NCI-H1092 (cell line): ENCODE measurements at places on chromosomes 13 and 19.

GRCh38 chr19:30064348-30064699 lies 122.3 kb downstream of the URI1 start:
- DNase-seq: no peak

- no peak for DNase-seq
Measured at GRCh38 chr13:66977161-66977560, 253.0 kb downstream of the PCDH9 start.

- DNase-seq: no peak
Measured at GRCh38 chr13:33235564-33235963, 50.0 kb downstream of the STARD13 start.

DNA sequence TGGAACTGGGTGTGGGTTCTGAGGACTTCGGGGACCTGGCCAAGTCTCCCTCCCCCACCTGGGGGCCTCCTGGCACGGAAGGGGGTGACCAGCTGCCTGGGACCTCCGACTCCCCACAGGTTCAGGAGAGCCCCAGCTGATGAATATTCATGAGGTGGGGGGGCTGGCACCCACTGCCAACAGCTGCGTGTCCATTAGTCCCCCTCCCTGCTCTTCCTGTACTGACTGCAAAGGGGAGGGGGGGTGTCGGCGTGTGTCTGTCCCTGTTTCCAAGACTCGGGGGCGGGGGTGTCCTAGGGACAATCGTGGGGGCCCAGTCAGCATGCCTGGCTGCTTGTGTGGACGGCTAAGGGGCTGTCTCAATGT lies 10.6 kb upstream of the NFIX start:
- peak; percentile 25 for DNase-seq

DNA sequence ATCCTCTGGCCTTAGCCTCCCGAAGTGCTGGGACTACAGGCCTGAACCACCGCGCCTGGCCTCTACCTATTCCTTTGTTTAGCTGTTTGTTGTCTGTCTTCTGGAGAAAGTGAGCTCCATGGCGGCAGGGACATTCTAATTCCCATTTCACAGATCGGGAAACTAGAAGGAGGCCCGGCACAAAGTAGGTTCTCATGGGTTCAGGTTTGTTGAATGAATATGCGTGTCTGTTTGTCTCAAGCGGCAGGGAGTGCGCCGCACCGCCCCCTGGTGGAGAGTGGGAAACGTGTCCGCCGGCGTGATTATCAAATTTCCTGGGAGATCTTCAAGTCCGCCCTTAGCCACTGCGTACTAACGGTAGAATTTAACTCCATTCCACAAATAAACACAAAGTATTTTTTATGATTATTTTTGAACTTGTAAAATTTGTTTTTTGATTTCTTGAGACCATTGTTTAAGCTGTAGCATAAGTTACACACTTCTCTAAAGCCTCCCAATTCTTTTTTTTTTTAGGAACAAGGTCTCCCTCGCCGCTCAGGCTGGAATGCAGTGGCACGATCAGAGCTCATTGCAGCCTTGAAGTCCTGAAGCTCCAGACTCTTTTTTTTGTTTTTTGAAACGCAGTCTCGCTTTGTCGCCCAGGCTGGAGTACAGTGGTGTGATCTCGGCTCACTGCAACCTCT lies 8.9 kb upstream of the CCDC9 start:
- no peak for DNase-seq

DNA sequence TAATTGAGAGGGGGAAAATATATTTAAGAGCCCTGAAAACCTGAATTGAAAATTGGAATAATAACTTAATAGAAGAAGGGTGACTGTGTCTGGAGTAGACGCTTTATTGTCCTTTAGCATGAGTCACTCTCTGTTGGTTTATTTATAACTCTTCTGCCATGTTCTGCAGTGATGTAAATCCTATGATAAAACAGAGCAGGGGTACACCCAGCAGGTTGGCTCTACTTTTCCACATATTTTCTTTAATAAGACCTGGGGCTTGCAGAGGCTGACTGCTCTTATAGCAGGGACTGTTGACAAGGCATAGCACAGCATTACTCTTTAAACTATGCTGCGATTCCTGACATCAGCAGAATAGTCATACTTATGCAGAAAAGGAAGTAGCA lies 389.9 kb upstream of the PCDH9 start:
- no peak for DNase-seq

DNA sequence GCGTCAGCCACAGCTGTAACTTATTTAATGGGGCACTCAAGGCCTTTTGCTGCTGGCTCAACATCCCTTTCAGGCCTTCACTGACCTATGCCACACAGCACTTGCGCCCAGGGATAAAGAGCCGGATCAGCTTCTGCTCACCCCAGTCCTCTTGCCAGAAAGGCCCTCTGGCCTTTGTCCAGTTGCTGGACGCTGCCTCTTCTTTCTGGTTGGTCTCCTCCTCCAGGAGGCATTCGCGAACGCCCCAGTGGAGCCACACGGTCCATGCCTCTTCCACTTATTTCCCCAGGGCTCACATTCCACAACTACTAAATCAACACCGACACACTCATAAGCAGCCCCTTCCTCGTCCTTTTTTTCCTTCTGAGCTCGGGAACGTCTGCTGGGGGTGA lies 3.7 kb upstream of the ZNF329 start:
- no peak for DNase-seq

DNA sequence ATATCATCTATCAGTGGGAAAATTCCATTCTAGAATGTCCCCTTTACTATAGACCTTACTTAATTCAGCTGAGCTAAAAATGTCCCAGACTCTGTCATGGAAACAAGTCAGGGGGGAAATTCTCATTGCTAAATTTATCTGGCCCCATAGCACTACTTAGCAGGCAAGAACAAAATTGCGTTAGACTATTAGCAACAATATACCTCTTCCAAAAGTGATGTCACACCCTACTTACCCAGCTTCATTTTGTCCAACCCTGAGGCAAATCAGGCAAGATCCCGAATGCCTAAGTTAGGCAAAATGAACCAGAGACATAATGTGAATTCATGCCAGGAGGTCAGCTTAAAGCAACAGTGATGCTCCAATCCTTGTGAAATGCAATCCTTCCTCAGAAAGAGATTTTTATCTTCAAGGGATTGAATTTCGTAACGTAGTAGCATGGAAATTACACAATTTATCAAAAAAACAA lies 93.7 kb downstream of the FRY start:
- DNase-seq: no peak

DNA sequence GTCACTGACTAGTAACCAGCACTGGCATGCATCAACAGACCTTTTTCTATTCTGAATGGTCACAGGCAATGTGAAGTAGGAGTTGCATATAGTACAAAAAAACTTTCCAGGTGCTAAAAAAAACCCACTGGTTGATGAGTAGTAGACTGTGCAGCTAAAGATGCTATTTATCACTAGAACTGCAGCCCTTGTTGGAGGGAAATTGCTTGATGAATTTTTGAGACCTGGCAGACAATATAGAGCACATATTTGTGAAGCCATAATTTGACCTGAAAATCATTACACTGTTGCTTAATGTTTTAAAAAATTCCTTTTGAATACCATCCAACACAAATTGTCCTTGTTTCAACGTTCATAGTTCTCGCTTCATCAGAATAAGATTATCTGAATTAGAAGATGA lies 441.0 kb downstream of the KLF12 start:
- no peak for DNase-seq

DNA sequence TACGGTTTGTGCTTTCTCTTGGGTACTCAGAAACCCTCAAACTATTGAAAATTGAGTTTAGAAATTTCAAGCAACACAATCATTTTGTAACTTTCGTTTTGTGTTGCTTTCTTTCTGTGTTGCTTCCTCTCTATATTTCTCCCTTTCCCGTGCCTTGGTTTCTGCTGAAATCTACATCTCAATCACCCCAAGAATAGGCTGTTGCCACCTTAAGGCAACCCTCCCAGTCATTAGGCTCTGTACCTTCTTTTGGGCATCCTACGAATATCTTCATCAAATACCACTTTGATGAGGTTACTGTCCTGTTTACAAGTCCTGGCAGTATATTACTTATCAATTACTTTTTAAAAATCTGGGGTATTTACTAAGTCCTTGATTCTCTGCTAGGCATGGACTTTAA lies 621.6 kb downstream of the GPC6 start:
- DNase-seq: no peak

DNA sequence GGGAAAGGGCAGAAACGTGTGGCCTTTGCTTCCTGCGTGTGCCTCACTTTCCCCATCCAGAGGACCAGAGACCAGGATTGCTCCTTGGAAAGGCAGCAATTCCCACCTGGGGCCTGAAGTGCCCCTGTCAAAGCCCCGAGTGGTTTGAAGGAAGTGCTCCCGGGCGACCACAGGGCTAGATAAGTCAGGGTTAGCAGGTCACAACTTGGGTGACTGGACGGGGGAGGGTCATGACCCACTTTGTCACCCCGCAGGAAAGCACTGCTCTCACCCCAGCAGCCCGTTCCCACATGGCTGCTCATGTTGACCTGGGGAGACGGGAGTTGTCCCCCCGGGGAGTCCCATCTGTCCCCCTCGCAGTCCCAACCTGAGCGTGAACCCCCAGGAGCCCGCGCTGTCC lies 459 bp downstream of the PRAM1 start:
- DNase-seq: no peak

DNA sequence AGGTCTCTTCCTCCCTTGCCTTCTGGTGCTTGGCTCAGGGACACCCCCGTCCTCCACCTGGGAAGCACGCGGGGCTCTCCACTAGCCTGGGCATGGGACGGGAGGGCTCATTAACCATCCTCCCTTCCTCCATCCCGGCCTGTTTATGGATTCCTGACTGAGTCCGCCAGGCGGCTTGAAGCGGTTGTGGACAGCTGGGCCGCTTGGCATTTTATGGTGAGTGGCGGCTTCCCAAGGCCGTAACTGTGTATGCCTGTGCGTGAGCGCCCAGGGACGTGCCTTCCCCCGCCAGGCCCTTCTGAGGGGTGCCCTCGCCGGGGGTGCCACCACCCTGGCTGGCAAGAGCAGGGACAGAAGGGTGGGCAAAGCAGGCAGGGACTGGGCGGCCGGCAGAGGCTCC lies 202.8 kb downstream of the URI1 start:
- DNase-seq: no peak

DNA sequence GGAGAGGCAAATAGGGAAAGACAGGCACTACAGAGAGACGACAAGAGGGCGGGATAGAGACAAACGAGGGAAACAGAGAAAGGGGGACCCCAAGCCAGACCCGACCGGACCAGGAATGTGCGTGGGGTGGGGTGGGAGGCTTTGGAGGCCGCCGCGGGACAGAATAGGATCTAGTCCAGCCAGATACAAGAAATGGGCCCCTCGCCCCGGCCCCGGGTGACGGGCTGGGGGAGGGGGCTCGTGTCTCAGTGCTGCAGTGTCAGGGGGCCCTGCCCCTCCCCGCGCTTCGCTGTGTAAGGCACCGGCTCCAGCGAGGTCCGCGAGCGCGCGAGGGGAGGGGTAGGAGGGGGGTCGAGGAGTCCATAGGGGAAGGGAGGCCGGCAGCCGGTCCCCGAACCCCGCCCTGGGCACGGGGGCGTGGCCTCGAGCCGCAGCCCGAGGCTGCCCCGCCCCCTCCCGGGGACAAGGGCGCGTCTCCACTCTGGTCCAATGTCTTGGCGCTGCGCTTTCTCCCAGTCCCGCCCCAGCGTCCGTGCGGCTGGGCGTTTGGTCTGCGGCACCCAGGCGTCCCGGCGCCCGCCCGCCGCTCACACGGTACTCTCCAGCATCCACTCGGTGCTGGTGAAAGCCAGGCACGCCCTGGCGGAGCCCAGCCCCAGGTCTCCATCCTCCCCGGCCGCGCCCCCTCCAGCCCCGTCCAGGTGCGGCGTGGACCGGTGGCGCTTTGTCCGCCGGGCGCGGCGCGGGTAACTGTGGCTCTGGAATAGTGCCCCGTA lies 11.0 kb downstream of the IFNL1 start:
- no peak for DNase-seq

- no peak for DNase-seq
Measured at GRCh38 chr13:51727634-51728274, 76.2 kb downstream of the DHRS12 start.
